Muscle of back (tissue), 13 donors: ENCODE measurements at places on chromosomes 1 and 21.
A peak's percentile ranks its signal among the peaks of the same experiment; 100 is the strongest.

DNA sequence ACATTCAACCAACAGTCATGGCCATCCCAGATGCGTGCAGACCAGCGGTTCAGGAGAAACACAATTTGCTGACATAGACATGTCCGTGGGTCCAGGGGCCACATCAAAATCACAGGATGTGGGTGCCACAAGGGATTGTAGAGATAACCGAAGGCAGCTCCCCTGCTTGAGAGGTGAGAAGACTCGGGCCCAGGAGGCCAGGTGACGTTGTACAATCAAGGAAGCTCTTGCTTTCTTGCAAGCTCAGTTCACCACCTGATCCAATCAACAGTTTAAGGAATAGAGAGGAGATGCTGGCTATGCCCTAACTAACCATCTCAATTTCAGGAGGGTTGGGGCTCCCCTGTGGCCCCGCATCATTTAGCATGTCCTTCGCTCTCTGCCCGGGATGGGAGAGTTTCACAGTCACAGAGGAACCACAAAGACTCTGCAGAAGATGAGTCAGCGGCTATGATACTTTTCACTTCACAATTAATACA, 19.5 kb downstream of the UBASH3A start:
- no peak for DNase-seq

DNA sequence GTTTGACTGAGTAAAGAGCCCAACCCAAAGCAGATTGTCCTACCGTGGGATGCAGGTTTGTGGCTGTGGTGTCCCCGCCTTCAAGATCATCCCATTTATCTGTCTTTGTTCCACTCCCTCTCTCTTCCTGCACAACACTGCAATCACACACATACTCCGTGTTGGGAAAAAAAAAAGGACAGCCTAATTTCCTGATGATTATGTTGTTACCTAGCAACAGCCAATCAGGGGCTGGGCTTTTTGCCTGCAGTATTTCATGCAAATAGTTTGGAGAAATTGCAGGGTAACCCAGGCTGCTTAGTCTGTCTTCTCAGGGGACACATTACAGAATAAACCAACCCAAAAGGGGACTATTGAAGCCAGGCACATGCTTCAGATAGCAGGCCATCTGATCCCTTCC, 38.3 kb downstream of the PHC2 start:
- DNase-seq, result peak; percentile 13

GRCh38 chr21:44514746-44515358, 25.1 kb downstream of the KRTAP10-1 start:
- no peak for DNase-seq

- no peak for DNase-seq
Measured at GRCh38 chr1:71097428-71097827, 16.6 kb upstream of the ZRANB2 start.

DNA sequence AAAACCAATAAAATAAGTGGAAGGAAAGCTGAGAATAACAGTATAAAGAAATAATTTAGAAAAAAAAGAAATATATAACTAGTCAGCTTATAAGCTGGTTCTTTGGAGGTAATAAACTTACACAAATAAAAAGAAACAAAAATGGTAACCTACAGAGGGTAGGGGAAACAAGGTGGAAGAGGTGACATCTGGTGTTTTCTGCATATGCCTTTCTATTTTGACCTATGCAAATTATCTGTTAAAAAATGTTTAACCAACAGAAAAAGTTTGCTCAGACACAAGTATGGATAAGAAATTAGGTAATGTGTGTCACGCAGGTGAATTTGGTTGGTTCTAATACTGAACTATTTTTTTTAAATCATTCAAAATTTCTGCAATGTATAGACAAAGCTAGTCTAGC, 53.6 kb upstream of the DMRTA2 start:
- DNase-seq, result no peak

GRCh38 chr1:3192825-3193224, 123.8 kb downstream of the PRDM16 start:
- DNase-seq, result no peak
